ENCODE measurements at places on chromosomes 2 and 18. TPM values are rescaled to one million over a fixed set of nuclear protein-coding genes. Genes with fewer than 3 reads are reported as not detected.

Gene CD8A
- total RNA-seq = not detected

DNA sequence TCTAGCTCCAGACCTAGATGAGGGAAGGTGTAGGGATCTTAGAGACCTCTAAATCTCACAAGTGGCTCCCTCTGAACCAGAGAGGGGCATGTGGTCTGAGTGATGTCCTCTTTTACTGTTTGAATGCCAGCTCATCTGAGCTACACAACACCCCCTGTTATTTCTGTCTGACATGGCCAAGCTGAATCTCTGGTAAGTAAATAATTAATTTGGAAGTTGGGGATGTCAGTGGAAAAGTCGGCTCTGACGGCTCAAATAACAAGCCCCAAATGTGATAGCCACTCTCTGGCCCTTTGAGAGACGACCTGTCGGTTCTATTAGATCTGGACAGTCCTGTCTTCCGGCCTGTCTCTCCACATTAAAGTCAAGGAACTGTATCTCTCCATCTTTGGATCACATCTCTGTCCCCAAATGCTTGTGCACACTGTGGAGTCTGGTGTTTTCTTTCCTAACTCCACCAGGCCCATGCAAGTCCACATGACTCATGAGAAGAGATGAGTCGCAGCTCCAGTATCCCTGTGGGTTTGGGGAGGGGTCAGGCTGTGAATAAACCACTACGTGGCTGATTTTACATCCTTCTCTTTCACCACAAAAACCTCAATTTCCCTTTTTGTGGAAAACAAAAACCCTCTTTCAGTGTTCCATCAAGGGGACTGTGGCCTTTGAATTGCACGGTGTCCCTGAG is 52.5 kb downstream of the SETBP1 start:
- DNase-seq = no peak

DNA sequence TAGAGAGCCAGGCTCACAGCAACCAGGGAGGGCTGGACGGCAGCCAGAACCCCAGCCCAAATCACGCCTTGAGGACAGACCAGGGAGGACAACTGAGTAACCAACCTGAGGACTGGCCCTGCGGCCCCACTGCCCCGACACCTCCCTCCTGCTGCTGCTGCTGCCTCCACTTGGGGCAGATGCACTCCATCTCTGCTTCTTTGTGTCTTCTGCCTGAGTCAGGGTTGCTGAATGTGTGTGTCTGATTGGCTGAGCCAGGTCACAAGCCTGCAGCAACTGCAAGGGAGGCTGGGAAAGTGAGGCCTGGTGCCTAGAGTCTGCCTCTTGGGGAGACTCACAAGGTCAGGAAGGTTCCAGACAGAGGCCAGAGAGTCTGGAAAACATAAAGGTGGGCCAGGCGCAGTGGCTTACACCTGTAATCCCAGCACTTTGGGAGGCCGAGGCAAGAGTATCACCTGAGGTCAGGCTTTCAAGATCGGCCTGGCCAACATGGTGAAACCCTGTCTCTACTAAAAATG is 83.4 kb downstream of the ZFP36L2 start:
- DNase-seq = no peak

DNA sequence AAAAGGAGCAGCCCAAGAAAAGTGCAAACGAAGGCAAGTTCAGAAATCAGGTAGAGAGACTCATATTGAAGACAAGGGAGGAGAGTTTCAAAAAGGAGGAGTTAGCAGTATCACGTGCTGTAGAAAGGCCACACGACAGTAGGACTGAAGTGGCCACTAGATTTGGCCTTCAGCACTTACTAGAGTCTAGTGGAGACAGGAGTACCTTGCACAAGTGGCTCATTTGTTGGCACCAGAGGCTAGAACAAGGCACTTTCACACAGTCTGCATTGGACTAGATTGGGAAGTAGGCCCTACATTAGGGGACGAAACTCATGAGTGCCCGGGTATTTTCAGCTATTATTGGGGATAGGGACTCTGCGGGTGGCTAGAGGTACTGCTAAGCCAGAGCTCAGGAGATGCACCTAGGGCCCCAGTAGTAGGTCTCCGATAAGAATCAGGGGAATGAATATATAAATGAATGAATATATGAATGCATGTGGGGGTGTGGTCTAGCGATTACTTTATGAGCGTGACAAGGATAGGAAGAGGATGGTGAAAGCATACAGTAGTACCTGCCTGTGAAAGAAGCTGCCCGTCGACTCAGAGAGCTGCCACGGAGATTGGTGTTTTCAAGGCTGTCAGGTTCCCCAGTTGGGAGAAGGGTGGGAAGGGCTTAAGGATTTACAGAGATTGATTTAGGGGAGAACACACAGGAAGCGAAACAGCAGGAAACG is 1.4 kb upstream of the NCOA1 start:
- no peak for DNase-seq

Gene KCNK3
- 0.73 TPM for total RNA-seq

Gene DSC2
- total RNA-seq = 349 TPM

- DNase-seq = no peak
Observed at GRCh38 chr2:209472112-209472832, 48.4 kb downstream of the MAP2 start.

Gene IL36G
- not detected for total RNA-seq

Gene TMEM247
- not detected for total RNA-seq

DNA sequence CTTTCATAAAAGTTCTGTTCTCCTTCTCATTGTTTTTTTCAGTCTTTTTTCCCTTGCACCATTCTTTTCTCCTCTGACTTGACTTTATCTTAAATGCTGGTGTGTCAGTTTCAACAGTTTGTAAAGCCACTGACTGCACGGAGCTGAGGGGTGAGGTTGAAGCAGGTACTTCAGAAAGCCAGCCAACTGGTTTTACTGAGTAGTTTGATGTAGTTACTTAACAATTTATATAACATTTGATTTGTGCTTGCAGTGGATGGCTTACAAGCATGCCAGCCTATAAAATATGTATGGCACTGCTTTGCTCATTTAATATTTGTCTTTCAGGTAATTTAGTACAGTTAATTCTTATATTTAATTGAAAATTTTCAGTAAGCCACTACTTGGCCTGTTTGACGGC is 55.4 kb downstream of the FAM171B start:
- DNase-seq = no peak

- no peak for DNase-seq
Observed at GRCh38 chr2:19879120-19879519, 22.7 kb downstream of the TTC32 start.

Gene ITPRIPL1
- total RNA-seq = 4.1 TPM

DNA sequence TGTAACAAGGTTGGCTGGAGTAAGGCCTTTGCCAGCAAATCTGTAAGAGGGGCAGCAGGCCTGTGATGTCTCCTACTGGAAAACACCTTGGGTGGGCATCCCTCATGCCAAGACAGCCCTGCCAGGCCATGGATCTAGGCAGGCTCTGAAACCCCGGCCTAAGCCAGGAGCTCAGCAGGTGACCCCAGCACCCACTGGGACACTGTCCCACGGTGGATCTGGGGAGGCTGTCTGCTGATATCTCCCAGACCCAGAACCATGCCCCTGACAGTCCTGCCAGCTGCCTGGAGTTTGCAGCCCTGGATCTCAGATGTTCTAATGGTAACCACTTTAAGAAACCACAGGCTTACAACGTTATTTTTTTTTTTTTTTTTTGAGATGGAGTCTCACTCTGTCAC is 117.7 kb downstream of the ZNF516 start:
- DNase-seq = no peak

DNA sequence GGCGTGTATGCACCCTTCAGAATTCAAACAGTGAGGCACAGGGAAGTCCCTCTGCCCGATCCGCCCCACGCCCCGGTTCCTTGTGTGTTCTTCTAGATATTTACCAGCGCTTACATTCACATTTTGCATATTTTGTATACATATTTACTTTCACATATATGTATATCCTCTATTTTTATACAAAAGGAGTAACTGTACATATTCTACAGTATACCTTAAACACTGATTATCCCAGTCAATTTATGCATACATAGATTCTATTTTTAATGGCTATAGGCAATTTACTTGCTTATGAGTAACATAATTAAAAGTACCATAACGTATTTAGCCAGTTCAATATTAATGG is 307 bp upstream of the DUSP11 start:
- DNase-seq = no peak

DNA sequence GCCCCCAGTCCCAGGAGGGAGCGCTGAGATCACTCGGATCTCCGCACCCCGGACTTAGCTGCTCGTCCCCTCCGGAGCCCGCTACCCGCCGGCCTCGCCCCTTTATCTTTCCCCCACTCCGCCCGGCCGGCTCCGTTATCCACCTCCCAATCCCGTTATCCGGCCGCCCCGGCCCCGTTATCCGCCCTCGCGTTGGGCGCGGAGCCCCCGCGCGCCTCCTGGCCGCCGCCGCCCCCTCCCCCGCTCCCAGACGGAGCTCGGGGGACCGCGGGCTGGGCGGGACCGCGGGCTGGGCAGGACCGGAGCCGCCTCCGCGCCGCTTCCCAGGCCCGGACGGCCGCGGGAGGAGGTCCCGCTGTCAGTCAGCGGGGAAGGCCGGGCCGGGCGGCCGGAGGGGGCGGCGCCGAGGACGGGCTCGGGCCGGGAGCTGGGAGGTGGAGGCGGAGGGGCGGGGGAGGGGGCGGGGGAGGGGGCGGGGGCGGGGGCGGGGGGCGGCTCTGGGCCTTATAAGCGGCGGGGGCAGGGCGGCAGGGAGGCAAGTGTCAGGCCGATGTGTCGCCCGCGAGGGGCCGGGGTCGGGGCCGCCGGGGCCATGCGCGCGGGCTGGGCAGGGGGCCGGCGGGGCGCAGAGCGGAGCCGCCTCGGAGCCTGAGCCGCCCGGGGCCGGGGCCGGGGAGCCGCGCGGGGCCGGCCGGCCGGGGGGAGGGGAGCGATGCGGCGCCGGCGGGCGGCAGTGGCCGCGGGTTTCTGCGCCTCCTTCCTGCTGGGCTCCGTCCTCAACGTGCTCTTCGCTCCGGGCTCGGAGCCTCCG is at the start of gene PKDCC:
TSS of gene PKDCC (plus strand) at position 534 of the 811 bp plus-strand sequence. CDS start at position 713, 179 bp downstream.
- no peak for DNase-seq

DNA sequence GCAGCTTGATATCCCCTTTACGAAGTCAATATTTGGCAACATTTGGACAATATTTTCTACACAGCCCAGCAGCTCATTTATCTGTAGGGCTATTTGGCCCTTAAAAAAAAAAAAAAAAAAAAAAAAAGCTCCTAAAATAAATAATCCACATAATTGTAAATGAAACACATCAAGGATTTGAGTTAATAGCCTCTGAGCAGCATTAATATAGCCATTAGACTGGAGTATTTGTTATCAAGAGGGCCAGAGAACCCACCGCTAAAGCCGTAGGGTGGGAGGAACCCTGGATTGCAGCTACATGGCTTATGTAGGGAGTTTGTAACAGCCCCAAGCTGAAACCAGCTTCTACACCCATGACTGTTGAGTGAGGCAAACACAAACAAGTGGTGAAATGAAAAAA is 84.5 kb downstream of the RNF152 start:
- DNase-seq = no peak

DNA sequence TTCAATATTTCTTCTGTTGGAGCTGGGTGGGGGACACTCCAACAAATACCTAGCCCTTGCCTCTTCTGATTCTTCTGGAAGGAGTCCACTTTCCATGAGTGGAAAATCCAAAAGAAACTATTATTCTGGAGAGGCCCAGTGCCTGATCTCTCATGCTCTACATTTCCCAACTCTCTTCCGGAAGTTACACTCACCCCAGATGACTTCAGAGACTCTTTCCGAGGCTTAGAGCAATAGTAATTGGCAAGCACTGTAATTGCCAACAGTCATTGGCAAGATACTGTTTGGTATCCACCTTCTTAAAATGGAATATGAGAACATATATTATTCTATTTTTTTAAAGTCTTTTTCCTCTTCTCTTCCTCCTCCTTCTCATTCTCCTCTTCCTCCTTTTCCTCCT is 60.5 kb upstream of the CYRIA start:
- no peak for DNase-seq

GRCh38 chr2:240921311-240921994 is 15.3 kb downstream of the CROCC2 start:
- no peak for DNase-seq

Gene MAPK4
- total RNA-seq = 0.13 TPM

DNA sequence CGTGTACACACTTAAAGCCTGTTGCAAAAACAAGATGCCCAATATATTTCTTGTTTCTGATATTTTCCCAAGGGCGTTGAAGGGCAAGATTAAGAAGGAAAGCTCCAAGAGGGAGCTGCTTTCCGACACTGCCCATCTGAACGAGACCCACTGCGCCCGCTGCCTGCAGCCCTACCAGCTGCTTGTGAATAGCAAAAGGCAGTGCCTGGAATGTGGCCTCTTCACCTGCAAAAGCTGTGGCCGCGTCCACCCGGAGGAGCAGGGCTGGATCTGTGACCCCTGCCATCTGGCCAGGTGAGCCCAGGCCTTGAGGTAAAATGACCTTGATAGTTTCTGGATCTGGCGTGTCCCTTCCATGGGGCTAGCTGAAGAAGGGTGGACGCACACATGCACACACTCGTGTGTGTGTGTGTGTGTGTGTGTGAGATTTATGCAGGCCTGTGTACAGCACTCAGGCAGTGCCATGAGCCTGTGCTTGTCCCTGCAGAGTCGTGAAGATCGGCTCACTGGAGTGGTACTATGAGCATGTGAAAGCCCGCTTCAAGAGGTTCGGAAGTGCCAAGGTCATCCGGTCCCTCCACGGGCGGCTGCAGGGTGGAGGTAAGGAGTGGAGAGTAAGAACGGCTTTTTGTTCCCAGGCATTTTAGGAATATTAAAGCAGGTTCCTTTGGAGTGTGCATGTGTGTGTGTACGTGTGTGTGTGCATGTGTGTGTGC is 23.6 kb downstream of the MLPH start:
- DNase-seq = no peak

Gene XDH
- total RNA-seq = 2.3 TPM

Gene CPS1
- total RNA-seq = 2.7 TPM

DNA sequence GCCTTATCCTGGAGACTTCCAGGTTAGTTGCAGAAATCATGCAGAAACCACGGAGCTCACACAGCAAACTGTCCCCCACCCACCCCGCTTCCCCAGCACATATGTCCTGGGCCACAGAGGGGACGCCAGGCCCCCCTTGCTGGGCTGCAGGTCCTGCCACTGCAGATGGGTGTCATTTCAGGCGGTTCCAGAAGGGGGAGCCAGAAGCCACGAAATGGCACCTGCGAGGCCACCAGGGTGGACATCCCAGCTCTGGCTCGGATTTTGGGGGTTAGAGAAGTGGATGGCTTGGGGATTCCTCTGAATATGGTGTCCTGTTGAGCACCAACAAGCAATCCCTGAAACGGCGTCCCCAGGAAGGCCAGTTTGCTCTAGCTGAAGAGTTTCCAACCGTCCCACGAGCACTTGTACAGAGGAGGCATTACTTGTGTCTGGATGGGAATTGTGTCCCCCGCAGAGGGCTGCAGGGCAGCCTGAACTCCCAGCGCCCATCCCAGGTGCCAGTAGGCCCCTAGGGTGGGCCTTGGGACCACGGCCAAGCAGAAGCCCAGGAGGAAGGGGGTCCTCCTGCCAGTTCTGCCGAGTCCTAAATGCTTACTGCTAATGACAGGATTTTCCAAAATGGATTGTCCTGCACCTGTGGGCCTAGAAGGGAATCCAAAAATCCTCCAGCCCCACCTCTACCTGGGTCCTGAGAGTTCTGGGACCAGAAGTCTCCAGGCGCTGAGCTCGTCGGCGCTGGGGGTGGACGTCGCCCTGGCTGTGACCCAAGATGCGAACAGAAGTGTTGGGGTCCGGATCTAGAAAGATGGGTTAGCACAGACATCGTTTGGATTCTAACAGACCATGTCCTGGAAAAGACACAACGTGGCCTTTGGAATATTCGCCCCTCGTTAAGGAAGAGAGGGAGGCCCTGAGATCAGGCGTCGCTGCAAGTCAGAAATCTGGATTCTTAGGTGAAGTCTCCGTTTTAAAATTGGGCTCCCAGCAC is 14.6 kb upstream of the NFATC1 start:
- no peak for DNase-seq

Gene IL1R2
- 24.1 TPM for total RNA-seq

Gene C2orf78
- total RNA-seq = not detected

Gene PELI1
- 33.8 TPM for total RNA-seq

Measured in esophagus squamous epithelium (tissue), 5 donors.